Panc1 (cell line): ENCODE measurements at places on chromosomes 11 and 22.

GRCh38 chr11:70915158-70915985, 337.0 kb downstream of the SHANK2 start:
- DNase-seq, result no peak

DNA sequence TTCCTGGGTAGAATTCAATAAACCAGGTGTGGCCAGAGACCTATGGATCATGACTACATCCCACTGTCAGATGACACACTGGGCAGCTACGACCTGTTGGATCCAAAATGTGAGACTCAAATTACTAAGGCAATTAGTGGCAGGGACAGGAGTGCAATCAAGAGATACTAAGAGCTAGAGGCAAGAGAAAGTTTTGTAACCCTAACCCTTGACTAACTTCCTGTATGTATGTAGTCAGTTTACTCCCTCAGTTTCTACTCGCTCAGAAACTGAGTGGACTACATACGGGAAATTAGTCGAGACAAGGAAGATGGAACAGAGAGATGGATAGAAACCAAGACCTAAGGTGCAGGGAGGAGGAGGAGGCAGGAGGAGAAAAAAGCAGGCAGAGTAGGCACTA, 2.7 kb downstream of the CYB5R2 start:
- no peak for DNase-seq

GRCh38 chr22:19889951-19890350, 35.3 kb upstream of the GNB1L start:
- DNase-seq, result no peak

- peak; percentile 73 for DNase-seq
Observed at GRCh38 chr22:22110548-22111266, 128.1 kb upstream of the TOP3B start.

DNA sequence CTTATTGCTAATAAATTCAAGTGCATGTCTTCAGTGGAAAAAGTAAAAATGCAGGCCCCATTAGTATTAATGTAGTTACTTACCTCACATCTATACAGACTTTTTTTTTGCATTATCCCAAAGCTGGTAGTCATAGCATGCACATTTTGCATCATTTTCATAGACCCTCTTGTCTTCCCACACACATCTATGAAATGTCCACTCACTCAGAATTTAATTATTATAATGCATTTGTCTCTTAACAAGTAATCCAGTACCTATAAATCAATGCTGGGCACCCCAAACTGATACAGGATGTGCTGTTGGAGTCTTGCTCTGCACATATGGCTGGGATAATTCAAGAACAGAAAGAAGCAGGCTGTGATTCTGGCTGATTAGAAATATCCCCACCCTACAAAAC, 370.4 kb upstream of the FAT3 start:
- DNase-seq, result no peak

GRCh38 chr22:19674129-19674928, 40.0 kb upstream of the SEPTIN5 start:
- no peak for DNase-seq
